ENCODE measurements at places on chromosomes 6 and 20.

DNA sequence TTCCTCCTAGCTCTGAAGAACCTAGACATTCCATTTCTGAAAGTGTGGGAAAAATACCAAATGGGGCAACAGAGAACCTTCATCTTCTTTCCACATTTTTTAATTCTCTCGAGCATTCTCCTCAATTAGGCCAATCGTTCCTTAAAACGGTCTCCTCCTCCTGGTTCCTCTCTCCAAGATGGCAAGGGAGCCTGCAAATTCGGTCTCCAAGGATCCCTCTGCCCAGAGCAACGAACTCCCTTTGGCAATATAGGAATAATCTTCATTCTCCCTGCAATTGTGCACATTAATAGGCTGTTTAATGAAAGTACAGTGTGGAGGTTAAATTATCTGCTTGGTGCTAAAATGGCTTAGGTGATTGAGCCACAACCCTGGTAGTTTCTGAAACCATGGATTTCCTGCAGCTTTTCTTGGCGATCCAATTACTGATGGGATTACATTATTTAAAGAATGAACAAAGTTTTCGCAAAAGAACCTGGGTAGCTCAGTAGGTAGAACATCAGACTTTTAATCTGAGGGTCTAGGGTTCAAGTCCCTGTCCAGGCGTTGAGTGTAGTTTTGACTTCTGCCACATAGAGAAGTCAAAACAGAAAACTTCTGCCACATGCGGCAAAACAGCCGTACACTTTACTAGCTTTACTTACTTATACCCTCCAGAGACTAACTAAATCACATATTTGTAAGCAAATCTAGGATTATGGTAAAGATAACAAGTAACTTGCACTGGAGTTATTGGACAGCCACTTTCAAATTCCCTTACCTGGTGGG is 102.9 kb upstream of the ZNF184 start:
- no peak for DNase-seq

DNA sequence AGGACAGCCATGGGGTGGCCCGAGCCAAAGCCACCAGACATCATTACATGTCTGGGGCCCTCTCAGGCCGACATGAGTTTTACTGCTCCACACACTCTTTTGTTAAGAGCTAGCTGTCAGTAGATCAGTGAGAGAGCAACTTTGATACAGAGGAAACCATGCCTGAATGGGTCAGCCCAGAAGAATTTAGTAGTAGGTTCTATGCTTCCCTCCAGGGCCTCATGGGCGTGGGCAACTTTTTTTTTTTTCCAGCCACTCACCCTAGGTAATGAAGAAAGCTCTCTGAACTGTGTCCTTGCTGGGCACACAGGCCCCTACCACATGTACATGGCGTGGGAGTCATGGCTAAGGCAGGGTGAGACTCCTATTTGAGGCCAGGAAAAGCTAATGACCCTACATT is 38.8 kb downstream of the HLA-F start:
- peak; percentile 16 for DNase-seq

- DNase-seq, result no peak
These were observed 31.7 kb upstream of the ME1 start for GRCh38 chr6:83462524-83462923.

- no peak for DNase-seq
These were observed 195.7 kb downstream of the FARS2 start for GRCh38 chr6:5457041-5457440.

DNA sequence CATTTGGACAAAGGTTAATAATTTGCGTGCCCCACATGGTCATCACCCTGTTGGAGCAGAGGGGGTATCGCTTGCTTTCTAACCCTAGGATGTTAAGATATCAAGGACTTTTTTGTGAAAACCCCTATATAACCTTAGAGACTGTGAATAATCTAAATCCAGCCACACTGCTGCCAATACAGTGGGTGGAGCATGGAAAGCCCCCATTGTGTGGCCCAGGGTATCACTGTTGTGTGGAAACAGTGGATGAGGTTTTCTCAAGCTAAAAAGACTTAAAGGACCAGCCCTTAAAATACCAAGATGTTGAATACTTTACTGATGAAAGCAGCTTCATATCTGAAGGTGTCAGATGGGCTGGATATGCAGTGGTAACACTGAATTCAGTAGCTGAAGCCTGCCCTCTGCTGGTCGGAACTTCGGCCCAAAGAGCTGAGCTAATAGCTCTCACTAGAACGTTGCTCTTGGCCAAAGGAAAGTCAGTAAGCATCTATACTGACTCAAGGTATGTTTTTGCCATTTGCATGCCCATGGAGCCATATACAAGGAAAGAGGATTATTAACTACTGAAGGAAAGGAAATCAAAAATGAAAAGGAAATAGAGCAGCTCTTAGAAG is 695.2 kb downstream of the PHF3 start:
- peak; percentile 78 for DNase-seq

DNA sequence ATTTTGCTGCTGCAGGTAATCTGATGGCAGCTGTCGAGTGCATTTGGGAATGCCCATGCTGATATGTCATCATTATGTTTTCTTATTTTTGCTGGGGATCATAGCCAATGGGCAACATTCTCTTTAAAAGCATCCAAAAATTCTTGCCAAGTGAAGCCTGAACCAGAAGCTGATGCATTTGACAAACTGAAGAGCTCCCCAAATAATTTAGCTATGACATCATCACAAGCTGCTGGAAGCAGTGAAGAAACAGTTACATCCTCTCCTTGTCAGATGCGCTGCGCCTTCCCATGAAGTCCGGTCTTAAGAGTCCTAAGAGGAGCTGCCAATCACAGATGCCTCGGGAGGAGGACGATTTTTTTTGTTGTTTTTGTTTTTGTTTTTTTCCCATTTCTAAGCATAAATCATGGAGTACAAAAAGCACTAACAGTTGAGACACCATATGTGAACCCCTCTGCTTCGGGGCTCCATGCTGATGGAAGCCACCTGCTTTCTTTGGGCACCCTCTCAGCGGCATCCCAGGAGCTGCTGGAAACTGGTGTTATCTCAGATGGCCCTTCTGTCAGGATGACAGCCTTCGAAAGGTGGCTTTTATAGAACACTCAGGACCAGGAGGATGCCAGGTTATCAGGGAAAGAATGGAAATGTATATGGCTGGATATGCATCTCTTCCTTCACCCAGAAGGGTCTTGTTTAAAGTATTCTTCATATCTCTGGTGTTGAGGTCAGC is 56.1 kb upstream of the FOXQ1 start:
- DNase-seq, result no peak

- DNase-seq, result no peak
These were observed 16.3 kb upstream of the SMAP1 start for GRCh38 chr6:70651326-70651905.

DNA sequence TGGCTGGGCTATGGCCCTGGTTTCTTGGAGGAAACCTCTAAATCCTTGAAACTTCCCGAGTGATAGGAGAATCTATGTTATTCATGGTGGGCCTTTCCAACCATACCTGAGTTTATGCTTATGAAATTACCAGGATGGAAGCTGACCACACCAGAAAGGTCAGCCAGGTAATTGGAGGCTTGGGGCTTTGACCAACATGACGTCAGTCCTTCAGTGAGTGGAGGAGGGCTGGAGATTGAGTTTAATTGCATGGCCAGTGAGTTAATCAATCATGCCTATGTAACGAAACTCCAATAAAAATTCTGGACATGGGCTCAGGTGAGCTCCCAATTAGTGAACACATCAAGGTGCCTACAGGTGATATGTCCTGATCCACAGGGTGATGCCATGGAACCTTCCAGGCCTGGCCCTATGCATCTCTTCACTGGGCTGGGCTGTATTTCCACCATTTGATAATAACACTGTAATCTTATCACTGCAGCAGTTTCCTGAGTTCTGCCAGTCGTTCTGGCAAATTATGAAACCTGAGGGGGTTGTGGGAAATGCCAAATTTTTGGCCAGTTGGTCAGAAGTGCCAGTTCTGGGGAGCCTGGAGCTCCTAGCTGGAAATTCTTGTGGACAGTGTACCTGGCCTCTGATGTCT is 106.5 kb downstream of the CDH26 start:
- DNase-seq, result no peak

DNA sequence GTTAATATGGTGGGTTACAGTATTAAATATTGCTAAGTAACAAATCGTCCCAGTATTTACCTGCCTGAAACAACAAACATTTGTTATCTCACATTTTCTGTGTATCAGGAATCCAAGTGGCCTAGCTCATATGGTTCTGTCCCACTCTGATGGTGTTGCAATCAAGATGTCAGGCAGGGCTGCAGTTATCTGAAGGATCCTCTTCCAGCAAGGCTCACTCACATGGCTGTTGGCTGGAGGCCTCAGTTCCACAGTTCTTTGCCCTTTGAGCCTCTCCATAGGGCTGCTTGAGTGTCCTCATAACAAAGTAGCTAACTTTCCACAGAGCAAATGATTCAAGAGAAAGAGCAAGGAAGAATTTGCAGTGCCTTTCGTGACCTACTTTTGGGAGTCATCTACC is 17.7 kb downstream of the RAB22A start:
- no peak for DNase-seq

GRCh38 chr20:40691566-40692239 is 2.7 kb upstream of the MAFB start:
- DNase-seq, result no peak

- no peak for DNase-seq
These were observed 34.3 kb upstream of the SOX4 start for GRCh38 chr6:21559238-21559637.

- no peak for DNase-seq
These were observed 26.2 kb downstream of the PLN start for GRCh38 chr6:118574051-118574865.

GRCh38 chr6:69881322-69882151 is 15.2 kb downstream of the COL19A1 start:
- no peak for DNase-seq

DNA sequence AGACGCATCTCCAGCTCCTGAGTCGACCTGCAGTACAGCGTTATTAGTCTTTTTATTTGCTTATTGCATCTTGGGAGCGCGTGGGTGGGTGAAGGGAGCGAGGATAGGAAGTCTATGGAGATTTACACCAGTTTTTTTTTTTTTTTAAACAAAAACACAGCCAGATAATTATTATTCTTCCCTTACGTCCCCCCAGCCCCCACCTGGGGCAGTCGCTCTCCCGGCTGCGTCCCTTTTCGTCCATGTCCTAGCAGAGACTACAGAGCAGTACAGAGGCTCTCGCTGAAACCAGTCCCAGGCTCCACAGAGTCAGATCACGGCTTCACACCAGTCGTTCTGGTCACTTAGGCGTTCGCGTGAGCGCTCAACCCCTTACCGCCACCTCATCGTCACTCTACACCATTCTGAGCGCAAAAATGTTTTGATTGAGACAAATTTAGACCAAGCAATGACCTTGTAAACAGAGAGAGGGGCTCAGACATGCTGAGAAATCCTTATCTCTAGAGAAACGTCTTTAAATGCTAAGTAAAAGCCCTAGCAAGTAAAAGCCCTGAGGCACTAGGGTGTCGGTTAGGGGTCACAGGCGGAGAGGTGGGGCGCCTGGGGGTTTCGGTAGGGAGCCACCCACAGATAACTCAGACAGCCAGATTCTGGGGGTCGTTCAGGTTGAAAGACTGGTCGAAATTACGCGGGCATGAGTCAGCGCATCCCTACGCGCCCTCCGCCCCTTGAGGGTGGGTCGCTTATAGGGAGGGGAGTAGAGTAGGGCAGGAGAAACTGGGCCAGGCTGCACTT is 975 bp upstream of the PPT2 start:
- DNase-seq, result peak; percentile 70

- no peak for DNase-seq
These were observed 365.4 kb downstream of the PHF3 start for GRCh38 chr6:64000818-64001491.

DNA sequence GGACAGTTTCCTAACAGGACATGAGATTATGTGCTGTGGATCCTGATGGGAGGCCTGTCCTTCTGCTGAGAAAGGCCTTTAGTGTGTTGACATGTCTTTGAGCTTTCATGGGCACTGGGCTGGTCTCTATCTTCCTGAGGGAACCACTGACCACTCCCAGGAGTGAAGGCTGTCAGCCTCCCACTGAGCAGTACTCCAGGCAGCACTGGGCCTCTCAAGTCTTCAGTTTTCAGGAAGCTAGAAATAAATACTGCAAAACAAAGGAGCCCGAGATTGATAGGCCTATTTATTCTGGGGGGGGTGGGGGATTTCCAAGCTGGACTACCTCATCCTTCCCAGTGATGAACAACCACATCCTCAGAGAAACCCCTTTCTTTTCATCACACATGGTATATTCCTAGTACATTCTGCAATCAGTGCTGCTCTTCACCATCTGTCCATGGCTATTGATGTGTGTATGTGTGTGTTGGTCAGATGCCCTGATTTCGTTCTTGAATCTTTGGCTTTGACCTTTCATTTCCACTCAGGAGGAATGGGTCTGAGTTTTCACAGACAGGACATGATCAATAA is 180.9 kb upstream of the SPTLC3 start:
- no peak for DNase-seq

DNA sequence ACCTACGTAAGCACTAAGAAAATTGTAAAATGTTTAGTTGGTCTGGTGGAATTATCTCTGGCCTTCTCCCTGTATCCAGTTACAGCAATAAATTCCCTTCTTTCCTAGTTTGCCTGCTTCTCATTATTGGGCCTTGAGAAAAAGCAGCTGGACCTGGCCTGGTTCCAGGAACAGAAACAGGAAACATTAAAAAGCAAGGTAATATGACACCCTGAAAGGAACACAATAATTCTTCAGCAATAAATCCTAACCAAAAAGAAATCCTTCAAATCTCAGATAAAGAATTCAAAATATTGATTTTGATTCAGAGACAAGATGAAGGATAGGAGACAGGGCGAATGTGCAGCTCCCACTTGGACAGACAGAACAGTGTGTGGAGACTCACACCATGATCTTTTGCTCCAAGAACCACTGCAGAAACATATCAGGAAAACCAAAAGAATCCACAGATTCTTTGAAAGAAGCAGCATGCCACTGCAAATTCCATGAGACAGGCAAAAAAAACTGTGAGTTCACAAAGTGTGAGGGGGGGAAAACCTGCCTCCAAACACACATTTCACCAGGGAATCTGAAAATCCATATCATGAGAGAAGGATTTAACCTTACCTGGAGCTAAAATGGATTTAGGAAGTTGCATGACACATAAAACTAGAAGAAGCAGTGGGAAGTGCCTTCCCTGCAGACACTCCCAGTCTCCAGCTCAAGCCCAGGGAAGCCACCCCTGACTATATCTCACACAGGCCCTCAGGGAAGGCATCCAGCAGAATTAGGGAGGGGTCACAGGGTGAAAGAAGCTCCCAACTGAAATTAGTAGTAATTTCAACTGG is 28.9 kb downstream of the TREM1 start:
- DNase-seq, result peak; percentile 7

GRCh38 chr6:125639466-125640020 is 109.9 kb upstream of the HEY2 start:
- DNase-seq, result no peak

- DNase-seq, result peak; percentile 86
These were observed 43.6 kb downstream of the C6orf15 start for GRCh38 chr6:31068669-31069340.

All from ecto neural progenitor cell (in vitro differentiated cells).